ENCODE measurements at places on chromosomes 6 and 20.

GRCh38 chr20:62203378-62204030 lies 16.6 kb downstream of the HRH3 start:
- no peak for DNase-seq

DNA sequence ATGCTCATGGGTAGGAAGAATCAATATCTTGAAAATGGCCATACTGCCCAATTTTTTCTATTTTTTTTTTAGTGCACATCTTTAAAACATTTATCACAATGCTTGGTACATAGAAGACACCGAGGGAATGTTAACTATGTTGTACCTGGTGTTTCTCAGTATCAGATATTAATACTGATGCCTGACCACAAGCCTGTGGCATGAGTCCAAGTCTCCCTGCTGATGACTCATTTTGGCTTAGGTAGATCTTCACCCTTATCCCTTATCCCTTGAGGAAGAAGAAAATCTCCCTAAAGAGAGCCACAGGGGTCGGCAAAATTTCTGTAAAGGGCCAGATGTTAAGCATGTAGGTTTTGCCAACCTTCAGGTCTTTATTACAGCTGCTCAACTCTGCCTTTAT lies 14.5 kb downstream of the CD109 start:
- no peak for DNase-seq

GRCh38 chr6:23420659-23421350 lies 705.2 kb upstream of the NRSN1 start:
- no peak for DNase-seq

DNA sequence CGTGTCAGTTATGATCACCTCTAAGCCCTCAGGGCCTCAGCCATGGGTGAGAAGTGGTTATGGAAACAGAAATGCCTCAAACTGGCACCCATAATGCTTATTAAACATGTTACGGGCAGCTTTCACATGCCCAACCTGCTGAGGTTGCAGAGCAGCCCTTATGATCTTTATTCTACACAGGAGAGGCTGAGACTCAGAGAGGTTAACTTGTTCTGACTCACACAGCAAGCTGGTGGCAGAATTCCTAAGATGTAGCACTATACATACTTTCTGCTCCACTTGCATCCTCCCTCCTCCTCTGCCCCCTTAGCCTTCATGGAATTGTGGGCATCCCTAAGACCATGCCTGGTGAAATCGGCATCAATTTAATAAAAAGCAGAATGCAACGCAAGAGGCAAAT lies 34.7 kb upstream of the IGF2R start:
- DNase-seq, result no peak

GRCh38 chr6:125124049-125124669 lies 29.4 kb upstream of the TPD52L1 start:
- DNase-seq, result no peak

DNA sequence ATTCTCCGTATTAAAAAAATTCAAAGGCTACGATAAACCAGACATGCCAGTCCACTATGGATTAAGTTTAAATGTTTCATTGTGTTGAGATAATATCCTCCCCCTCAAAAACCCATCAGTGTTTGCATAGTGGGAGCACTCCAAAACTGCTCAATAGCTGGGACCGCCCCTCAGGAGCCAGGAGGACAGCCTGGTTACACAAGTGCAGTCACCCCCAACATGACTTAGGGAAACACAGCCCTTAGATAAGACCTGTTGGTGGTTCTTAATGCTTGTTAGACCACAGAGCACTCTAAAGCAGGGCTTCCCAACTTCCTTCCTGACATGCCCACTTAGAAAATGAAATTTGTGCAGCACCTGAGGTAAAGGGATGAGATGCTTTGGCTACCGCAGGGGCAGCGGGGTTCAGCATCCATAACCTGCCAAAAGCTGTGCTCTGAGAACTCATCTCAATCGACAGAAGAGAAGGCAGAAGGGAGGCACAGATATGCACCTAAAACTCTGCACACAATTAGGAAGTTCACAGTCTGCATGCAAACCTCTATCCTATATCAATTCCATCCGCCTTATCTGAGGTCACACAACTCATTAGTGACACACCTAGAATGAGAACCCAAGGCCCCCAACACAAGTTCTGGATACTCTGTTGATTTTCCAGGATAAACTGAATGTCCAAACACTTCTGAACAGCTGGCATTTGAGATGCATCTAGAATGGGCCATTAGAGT lies 74.3 kb downstream of the RALGAPA2 start:
- no peak for DNase-seq

DNA sequence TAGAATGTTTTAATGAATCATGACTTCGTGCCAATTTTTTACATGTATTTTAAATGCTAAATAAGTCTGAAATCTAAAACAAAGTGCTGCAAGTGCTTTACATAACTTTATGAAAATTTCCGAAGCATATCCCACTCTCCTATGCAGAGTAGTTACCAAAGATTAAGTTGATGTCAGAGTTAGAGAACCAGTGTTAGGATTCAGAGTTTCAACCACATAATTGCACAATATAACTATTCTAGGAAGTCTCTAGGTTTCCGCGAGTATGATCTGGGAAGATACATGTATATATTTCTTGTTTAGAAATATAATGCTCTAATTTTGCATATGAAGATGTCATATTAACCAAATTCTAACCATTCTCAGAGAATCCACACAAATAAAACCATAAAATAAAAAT lies 74.8 kb downstream of the ASCC3 start:
- DNase-seq, result no peak

All from memory B cell (primary cell).